ENCODE measurements at places on chromosomes 1 and 21.

DNA sequence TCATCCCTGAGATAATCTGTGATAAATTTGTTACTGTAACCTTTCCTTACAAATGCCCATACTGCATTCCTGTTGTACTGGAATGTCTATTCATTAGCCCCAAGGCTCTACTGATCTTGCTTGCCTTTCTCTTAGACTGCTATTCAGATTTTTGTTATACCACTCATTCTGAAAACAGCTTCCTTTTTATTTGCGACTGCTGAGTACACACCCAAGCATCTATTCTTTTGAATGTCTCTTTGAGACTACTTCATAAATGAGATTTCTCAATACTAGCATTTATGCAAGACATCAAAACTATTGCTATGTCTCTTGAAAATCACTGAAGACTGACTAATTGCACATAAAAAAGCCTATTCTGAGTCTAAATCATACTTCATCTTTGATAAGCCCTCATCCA, 38.6 kb downstream of the DENND1B start:
- DNase-seq = no peak

DNA sequence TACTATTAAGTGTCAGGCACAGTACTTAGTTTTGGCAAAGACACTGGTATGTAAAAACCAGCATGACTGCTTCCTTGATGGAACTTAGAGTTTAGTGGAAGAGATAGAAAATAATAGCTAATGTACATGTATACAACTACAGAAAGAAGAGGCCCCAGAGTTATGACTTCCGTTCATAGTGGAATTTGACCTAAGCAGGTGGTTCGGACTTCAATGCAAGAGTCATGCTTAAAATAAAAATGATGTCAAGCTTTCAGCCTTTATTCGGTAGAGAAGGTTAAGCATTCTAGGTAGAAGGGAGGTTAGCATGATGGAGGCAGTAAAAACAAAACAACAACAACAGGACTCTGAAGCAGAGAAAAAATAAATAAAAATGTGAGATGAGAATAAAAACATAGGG, 165.9 kb downstream of the KCNT2 start:
- DNase-seq = no peak

- DNase-seq = no peak
These were observed 738 bp upstream of the CDC42BPA start for GRCh38 chr1:227318853-227319607.

GRCh38 chr1:227741166-227741870, 6.1 kb downstream of the SNAP47 start:
- no peak for DNase-seq

GRCh38 chr1:22828484-22829308, 118.1 kb downstream of the EPHB2 start:
- DNase-seq = no peak

GRCh38 chr1:89703469-89703868, 70.5 kb downstream of the LRRC8C start:
- no peak for DNase-seq

DNA sequence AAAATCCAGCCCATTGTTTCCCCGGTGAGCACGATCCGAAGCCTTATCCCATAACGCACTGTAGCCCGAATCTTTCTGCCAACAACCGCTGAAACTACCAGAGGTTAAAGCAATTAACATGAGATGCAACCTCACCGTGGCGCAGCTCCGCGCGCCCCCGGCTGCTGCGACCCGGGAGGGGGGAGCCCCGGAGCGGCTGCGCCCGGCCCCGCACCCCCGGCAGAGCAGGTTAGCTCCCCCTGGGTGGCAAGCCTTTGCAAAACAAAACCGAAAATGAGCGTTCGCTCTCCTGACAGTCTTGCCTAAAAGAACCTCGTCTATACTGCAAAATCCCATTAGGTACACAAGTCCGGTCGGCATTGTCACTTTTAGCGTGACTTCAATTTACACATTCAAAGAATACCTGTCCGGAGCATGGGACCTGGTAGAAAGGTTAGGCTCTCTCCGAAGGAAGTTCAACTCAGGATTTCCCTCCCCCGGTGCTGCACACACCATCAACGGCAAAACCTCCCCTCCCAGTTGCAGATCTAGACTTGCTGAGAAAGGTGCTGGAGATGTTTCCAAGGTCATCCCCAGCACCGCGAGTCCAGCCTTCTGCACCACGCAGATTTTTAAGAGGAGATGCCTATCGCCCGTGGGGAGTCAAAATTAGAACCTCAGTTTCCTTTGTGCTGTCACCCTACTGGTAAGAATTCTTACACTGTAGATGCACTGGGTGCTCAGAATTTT, 107.5 kb downstream of the ZNF281 start:
- peak; percentile 33 for DNase-seq

- DNase-seq = no peak
These were observed 280.5 kb upstream of the VAMP3 start for GRCh38 chr1:7490576-7490975.

- DNase-seq = no peak
These were observed 26.2 kb upstream of the A3GALT2 start for GRCh38 chr1:33346927-33347649.

DNA sequence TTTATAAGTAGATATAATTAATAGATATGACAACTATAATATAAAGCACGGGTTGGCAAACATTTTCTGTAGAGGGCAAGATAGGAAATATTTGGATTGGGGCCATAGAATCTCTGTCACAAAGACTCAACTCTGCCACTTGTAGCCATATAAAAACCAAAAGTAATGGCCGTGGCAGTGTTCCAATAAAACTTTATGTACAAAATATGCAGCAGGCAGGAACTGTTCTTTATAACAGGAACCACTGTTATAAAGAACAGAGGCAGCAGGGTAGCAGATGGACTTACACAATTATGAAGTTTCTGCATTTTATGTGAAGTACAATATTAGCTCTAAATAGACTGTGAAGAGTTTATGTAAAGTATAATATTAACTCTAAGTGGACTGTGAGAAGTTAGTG, 16.9 kb upstream of the QSOX1 start:
- no peak for DNase-seq

DNA sequence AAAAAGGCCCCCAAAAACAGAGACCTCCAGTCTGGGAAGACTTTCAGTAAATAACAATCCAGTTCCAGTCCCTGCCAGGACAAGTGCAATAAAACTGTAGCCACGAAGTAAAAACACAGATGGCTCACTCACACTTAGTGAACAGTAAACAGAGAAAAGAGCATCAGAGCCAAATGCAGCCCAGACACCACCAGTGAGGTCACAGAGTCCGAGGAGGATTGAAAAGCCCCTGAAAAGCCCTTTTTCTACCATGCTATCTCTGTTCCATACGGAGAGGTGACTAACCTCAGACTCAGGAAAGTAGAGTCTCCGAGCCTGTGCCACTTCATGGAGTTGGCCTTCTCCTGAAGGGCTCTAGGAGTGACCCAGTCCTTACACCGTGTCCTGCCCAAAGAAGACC, 84.5 kb downstream of the COLGALT2 start:
- DNase-seq = no peak

DNA sequence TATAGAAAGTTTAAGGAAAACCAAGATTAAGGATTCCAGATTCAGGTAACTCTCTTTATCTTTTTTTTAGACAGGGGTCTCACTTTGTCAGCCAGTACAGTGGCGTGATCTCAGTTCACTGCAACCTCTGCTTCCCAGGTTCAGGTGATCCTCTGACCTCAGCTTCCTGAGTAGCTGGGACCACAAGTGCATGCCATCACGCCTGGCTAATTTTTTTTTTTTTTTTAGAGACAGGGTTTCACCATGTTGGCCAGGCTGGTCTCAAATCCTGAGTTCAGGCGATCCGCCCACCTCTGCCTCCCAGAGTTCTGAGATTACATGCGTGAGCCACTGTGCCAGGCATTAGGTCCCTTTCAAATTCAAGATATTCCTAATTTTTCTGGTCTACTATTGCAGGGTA, 15.9 kb downstream of the LZIC start:
- no peak for DNase-seq

DNA sequence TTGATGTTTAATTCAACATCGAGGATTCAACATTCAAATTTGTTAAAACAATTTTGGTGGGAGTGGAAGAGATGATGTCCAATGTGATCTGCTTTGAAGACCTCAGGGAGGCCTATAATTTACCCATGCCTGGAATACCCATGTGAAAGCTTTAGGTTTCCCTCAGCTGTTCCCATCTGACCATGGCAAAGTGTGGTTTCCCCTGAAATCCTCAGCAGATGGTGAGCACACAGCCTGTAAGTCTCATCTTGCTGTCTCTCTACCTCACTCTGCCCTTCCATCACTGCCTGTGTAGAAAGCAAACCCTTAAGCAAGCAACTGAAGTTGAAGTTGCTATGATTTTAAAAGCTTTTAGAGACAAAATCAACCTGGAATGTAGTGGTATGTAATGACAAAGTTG, 80.1 kb upstream of the ATF3 start:
- DNase-seq = no peak

DNA sequence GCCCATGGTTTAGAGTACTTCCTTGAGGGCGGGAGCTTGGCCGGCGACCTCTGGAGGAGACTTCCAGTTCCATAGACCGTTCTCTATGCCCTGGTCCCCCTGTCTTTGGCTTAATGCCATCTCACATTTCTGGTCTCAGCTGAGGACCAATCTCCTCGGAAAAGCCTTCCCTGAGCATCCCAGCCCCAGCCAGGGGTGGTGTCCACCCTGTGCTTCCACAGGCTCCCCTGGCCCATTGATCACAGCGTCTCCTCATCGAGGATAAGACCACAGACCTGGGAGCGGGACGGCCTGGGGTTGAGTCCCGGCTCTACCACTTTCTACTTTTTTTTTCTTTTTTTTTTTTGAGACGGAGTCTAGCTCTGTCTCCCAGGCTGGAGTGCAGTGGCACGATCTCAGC, 14.5 kb downstream of the WNT4 start:
- DNase-seq = no peak

DNA sequence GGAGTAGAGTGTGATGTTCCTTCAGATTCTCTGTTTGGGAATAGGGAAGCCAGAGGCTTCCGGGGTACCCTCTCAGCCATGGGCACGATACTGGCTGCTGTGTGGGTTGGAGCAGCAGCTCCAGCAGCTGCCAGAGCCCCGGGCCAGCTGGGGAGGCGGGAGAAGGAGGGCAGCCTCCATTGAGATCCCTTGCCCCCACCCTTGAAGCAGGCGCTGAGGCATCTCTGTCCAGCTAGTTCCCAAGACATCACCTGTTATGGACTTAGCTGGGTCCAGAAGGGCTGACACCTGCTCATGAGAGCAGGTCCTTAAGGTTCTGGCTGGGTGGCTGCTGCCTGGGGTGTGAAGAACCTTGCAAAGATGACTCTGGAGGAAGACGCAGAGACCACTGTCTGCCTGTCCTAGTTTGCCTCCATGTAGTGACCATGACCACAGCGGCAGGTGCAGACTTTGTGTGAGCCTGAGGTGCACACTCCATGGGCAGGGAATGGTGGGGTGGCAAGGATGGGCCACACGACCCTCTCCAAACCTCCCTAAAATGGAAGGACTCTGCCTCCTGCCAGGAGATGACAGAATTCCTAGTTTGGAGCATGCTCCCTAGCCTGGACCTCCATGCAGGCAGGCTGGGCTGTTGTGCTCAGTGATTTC, 222.6 kb upstream of the C1orf174 start:
- no peak for DNase-seq

DNA sequence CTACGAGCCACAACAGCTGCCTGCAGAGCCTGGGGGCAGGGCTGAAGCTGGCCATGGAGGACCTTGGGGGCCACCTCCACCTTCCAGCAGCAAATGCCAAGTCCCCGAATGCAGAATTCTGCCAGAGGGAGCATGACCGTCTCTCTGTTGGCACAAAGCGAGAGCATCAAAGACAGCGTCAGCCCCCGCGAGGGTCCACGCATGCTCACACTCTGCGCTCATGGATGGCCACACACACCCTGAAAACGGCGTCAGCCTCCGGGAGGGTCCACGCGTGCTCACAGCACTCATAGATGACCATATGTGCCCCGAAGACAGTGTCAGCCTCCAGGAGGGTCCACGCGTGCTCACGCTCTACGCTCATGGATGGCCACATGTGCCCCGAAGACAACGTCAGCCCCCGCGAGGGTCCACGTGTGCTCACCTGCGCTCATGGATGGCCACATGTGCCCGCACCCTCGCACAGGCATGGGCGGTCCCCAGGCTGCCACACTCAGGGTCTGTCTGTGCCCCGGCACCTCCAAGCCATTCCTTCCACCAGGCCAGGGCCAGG, 46.5 kb downstream of the MORN1 start:
- DNase-seq = no peak

GRCh38 chr1:220575718-220576497, 48.0 kb downstream of the MARK1 start:
- DNase-seq = no peak

DNA sequence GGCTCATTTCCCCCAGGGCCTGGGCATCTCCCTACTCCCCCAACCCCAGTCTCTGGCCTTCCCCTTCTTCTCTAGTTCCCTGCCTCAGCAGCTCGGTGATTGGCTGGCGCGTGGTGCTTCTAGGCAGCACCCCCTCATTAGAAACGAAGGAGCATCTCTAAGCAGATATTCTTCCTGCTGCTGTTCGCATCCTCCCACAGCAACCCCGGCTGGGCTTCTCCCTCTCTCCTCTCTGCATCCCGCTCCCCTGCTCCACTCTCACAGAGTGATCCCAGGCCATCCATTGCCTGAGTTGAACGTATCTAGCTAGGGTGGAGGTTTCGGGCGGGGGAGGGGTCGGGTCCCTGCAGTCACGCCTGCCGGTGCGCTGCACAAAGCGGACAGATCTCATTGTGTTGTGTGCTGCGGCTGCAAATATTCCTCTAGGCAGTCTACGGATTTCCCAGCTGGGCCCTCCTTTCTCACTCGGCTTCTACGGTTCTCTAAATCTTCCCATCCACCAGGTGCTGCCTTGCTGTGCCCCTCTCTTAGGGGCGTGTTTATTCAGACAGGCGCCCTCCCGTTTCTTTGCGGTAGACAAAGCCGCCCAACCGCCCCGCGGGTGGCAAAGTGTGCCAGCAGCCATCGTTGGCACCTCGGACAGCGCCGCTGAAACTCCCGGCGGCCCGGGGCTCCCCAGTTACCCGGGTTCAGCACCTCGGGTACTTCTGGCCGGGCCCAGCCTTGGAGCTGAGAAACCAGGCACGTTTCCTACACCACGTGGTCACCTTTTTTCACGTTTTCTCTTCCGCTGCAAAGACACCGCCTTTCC, 2.2 kb downstream of the CACNA1E start:
- DNase-seq = no peak

- DNase-seq = no peak
These were observed 2.3 kb downstream of the DHX9 start for GRCh38 chr1:182841368-182841988.

Measured in stimulated activated CD8-positive, alpha-beta memory T cell treated with anti-CD3 and anti-CD28 coated beads, Interleukin-12 subunit alpha, Interleukin-12 subunit beta, amount 100 ng/mL, for 1 hour (primary cell).